Pons (tissue), 1 donor: ENCODE measurements at places on chromosomes 7 and 10.

DNA sequence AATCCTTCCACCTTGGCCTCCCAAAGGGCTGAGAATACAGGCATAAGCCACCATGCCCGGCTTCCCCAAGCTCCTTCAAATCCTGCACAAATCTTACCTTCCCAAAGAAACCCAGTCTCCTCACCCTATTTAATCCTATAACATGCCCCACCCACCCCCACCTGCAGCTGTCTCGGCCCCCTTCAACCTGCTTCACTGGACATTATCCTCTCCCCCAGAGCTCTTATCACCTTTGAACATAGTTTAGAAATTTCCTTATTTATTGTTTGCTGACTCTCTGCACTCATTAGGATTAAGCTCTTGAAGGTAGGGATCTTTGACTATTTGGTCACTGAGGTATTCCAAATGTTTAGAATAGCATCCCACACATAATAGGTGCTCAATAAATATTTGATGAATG lies 3.5 kb downstream of the ZNF467 start:
- DNase-seq = no peak

DNA sequence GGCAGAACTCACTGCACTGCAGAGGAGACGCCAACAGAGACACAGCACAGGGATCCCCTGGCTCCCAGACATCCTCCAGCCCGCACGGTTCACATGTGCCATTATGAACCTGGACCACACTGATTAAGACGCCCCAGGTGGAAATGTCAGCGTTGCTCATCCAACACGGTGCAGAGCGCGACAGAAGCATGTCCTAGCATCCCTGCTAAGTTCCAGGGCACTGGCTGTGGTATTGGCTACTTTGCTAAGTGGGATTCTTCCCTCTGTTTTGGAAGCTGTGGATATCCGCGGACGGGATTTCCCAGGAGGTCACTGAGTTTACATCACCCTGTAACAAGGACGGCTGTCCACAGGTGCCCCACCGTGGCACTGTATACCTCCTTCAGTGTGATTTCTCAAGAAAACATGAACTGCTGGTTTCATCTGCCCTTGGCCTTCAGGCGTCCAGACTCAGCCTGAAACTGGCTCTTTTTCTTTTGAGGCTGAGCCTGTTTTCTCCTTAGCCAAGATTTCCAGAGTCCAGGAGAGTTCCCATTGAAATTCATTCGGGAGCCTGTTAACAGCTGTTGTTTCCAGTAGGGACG lies 324.0 kb downstream of the WDR37 start:
- DNase-seq = no peak

DNA sequence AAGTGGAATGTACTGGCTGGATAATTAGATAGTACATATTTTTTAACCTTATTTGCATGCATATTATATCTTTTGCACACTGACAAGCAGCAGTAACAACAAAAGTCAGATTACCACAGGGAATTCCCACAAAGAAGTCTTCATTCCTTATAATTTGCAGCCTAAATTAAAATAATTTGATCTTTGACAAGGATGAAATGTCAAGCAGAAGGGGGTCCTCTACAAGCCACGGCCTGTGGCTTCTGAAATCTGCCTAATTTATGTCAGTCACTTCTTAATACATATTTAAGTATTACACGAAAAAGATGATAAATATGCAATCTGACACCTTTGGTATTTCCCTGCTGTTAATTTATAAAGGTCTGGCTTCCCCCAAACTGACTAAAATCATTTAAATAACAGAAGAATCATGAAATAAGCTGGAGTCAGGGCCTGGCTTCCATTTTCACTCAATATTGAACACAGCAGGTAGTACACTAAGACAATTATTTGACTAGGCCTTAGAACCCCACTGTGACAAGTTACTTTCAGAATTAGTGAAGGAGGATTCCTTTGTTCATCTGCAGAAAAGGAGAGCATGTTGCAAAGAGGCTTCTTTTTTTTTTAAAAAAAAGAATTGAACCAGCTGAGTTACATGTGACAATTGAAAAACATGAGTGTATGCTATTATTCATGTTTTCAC lies 351.1 kb upstream of the ETV1 start:
- no peak for DNase-seq

GRCh38 chr7:95865716-95866371 lies 93.5 kb downstream of the DYNC1I1 start:
- DNase-seq = no peak

DNA sequence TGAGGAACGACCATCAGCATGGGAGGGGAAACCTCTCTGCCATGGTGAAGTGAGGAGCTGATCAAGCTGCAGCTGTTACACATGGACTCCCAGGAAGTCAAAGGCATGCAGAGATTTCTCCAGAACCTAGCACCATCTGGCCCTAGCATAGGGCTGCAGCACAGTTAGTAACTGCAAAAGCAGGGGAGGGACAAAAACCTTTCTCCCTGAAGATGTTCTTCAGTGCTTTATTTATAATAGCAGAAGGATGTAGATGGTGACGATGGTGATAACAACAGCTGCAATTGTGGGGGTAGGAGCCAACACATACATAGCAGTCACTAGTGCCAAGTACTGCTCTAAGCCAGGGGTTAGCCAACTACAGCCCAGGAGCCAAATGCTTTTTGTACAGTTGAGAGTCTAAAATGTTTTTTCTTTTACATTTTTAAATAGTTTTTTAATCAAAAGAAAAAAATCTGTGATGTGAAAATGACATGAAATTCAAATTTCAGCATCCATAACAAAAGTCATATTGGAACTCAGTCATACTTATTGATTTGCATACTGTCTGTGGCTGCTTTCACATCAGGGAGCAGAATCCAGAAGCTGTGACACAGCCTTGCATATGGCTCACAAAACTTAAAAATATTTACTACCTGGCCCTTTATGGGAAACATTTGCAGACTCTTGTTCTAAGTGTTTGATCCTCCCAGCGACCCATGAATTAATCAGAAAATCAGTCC lies 299.5 kb downstream of the ELMO1 start:
- DNase-seq = peak; percentile 45

GRCh38 chr10:3271354-3272115 lies 99.0 kb upstream of the PITRM1 start:
- DNase-seq = no peak

GRCh38 chr7:55247428-55247827 lies 117.7 kb upstream of the LANCL2 start:
- DNase-seq = no peak

DNA sequence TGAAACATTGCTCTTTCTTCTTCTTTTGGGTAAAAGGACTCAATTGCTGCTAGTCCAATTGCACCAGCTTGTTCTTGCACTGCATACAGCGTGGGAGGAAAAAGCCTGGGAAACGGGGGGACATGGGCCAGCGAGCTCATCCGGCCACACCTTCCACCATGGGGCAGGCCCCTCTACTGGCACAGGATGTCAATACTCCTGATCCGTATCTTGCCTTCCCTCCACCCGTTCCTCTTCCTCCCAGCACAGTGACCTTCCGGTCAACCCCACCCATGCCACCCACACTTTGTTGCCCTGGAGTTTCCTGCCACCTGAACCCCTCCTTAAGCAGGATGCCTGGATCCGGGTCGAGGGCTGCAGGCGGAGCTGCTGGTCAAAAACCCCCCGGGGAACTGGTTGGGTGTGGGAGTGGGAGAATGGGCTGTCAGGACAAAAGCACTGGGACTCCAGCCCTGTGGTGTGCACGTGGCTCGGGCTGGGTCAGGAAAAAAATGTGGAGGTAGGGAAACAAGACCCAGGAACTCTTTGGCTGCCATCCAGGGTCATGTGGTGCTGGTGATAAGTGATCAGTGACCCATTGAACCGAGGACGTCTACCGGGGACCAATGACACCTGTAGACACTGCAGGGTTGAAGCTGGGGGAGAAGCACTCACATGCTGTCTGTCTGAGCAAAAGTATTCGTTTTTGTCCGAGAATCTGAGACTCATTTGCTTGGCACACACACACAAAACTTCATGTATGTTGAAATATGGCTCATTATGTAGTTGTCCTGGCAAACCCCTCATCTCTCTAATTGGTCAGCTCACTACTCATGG lies 8.1 kb downstream of the IL2RA start:
- no peak for DNase-seq

GRCh38 chr10:50600286-50600685 lies 23.5 kb downstream of the SGMS1 start:
- no peak for DNase-seq

- DNase-seq = no peak
Measured at GRCh38 chr10:772227-772637, 82.8 kb upstream of the DIP2C start.

DNA sequence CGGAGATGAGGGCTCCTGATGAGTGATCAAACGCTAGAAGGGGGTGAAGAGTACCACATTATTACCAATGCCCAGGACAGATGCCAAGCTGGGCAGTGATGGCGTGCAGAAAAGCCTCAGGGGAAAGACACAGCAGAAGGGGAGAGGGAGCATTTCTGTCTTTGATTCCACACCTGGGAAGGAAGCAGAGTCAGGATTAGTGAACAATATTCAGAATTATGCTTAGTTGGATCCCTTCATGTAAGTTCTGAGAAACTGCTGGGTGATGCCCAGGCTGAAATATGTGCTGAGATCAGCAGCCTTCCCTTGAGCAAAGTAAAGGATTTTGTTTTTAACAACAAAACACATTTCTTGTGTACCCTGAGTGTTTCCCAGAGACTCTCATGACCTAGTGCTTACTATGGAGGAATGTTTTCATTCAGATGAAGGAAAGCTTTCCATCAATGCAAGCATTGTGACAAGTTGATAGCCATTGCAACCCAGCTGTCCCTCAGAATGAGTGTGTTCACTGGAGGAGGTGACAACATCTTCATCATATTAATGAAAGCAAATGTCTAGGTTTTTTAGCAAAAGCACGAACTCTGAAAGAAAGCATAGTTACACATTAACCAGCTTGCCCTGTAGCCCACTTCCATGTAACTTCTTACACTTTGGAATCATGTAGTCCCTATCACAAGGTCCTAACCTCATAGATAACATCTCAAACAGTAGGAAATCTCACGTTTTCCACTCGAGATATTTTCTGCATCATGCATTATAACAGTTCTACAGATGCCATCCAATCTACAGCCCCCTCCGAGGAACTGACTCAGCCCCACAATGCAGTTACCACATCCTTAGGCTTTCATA lies 23.8 kb upstream of the AKR1C1 start:
- DNase-seq = no peak

DNA sequence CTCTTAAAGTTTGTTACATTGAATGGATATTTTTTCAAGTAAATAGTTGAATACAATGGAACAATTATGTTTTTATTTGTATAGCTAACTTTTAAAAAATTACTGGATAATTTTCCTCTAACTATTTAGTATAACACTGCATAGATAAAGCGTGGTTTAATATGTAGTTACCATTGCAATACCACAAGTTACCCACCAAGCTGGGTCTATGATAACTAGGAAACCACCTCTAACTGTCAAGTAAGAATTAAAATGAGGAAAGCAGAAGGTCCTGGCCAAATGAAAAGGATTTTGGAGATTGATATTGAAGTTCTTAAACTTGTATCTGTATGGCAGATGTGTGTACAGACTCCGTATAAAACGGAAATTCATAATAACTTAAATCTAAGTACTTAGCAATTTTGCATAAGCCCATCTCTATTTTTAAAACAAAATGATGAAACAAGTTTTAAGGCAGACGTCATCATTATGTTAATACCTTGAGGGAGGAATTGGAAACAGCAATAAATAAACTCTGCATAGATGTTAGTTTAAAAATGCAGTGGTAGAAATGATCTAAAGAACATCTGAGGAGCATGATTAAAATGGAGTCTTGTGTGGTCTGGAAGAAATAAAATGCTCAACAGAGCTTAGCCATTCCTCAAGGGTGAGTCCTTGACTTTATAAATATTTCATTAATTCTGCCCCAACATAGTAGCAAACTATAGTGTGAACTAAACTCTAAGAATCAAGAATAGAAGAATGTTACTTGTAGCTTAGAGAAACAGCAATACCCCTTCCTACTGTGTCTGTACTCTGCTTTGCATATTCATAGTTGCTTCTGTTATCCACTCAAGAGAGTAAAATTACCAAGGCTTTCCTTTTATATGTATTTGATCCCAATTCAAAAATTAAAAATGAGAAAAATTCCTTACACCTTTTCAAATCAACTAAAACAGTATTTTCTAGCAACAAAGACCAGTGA lies 206.4 kb upstream of the FERD3L start:
- DNase-seq = no peak

DNA sequence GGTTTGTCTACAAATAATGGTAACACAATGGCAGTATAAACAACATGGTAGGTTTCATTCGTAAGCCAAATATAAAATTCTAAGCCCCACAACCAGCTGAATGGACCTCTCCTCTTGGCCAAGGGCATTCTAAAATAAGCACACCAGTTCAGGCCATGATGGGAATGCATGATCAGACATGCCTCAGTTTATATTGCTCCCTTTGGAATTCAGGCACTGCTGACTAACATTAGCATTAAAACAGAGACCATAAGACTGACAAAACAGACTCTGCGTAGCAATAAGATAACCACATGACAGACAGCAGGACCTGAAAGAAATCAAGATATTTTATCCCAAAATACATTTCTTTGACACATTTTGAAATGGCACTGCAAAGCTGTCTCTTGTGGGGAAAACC lies 125.8 kb downstream of the FAM107B start:
- no peak for DNase-seq

GRCh38 chr7:158361326-158361946 lies 226.2 kb downstream of the PTPRN2 start:
- no peak for DNase-seq

GRCh38 chr7:140342727-140343514 lies 55.4 kb downstream of the SLC37A3 start:
- DNase-seq = peak; percentile 86

DNA sequence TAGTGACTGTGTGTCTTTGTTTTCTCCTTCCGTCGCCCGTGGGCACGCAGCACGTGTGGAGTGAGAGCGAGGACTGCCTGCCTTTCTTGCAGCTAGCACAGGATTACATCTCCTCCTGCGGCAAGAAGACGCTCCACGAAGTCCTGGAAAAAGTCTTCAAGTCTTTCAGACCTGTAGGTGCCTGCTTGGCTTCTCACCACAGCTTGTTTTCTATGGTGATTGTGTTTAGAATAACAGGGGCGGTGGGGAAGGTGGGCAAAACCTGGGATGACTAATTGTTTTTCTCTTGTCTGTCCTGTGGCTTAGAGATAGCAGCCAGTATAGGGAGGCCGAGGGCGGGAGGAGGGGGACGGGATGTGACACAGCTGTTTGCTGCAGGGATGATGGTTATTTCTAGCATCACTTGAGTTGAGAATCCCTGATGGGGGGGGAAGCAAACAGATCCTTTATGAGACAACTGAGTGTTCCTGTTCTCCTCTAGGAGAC lies 11.4 kb downstream of the MTURN start:
- no peak for DNase-seq
